Stimulated activated CD8-positive, alpha-beta memory T cell treated with anti-CD3 and anti-CD28 coated beads, Interleukin-2, amount 100 ng/mL, for 1 hour (primary cell): ENCODE measurements at places on chromosomes 1 and 21.

DNA sequence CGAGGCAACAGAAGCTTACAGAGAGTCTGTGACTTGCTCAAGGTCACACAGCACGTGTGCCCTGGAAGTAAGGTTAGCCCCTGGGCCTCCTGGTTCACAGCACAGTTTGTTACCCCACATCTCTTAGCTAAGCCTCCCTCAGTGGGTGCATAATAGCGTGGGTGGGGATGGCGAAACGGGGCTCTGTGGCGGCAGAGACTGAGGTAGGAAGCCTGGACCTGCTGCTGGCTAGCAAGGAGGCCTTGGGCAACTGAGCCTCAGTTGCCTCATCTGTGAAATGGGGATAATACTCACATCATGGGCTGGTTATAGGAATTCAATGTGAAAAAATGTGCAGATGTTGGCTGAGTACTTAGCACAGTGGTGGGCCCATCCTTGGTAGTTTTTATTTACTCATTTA, 596 bp downstream of the PADI4 start:
- DNase-seq, result no peak

- no peak for DNase-seq
Observed at GRCh38 chr1:241972703-241973369, 15.3 kb downstream of the BECN2 start.

- no peak for DNase-seq
Observed at GRCh38 chr21:25300632-25301031, 306.6 kb downstream of the MRPL39 start.

GRCh38 chr1:70075761-70076160, 129.6 kb downstream of the LRRC40 start:
- DNase-seq, result no peak

DNA sequence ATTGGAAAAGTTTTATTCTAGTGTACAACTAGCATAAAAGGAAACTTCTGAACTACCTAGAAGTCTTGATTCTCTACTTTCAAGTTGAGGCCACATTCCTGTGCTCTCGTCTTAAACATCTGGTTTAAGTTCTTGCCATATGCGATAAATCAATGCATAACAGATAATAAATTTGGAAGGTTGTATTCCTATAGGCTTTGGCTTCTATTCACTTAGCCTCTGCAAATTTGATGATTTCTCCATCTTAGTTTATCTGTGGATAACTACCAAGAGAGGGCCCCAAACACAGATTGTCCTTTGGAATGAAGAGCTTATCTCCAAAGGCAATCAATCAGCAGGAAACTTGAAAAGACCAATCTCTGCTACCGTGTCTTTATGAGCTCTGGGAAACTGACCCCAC, 11.7 kb upstream of the RNF2 start:
- no peak for DNase-seq

DNA sequence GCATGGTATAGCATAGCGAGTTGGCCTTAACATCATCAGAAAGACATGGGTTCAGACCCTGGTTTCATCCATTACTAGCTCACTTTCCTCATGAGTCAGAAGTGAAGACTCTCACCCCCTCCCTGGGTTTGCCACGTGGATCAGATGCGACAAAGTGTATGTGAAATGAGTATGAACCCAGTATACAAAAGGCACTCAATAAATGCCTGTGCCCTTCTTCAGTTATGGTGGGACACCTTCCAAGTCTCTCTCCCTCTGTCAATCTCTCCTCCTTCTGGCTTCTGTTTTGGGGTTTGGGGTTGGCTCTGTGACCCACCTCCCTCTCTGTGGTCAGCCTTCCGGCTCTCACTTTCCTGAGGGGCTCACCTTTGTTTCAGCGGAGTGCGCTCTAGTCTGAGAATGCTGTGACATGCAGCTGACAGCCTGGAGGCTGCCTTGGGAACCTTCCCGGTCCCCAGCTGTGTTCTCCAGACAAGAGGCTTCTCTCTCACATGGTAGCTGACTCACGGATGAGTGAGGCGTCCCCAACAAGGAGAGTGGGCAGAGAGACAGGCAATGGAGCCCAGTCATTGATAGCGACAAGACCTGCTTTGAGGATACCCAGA, 155.0 kb upstream of the EDN2 start:
- DNase-seq, result no peak

DNA sequence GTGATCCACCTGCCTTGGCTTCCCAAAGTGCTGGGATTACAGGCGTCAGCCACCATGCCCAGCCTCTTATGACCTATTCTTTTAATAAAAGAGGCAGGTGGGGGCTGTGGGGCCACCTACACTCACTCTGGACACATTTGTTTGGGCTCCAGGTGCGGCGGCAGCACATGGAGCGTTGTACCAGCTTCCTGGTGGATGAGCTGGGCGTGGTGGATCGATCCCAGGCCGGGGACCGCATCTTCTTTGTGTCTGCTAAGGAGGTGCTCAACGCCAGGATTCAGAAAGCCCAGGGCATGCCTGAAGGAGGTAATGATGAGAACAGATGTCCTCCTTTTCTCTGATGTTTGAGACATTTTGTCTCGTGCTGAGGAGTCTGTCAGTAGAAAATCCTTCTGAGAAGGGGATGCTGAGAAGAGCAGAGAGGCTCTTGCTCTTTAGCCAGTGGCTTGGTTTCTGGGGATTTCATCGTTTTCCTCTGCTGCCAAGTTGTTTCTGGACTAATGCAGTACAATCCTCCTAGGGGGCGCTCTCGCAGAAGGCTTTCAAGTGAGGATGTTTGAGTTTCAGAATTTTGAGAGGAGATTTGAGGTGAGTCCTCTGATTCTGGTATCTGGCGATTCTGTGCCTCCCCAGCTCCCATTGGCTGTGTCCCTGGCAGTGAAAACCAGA, 17.9 kb upstream of the MIIP start:
- DNase-seq, result no peak

DNA sequence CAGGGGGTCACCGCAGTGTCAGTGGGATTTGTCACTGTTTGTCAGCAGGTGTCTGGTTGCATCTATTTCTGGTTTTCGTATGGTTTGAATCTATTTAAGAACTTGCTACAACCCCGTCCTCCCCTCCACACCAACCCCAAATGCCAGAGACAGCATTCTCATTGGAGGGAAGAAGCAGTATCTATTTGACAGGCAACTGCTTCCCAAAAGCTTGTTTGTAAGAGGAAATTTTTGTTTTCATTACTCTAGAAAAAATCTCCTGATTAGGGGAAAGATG, 54.4 kb downstream of the NR5A2 start:
- DNase-seq, result no peak

GRCh38 chr1:180964595-180964994, 51.9 kb downstream of the KIAA1614 start:
- DNase-seq, result no peak

GRCh38 chr1:77280962-77281361, 857 bp upstream of the AK5 start:
- no peak for DNase-seq

DNA sequence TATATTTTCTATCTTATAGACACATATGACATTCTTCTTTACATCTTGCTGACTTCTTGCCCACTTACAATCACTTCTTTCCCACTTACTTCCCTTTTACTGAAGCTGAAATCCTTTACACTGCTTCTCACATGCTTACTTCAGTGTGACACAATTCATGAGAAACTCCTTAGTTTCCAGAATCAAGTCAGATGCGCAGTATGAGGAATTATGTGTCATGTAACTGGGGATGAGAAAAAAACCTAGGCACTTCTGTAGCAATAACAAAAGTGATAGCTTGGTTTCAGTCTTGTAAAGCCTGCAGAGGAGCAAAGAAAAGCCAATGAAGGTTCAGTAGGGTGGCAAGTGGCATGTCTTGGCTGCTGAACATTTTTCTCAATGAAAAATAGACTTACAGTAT, 566.2 kb upstream of the RGS18 start:
- no peak for DNase-seq

- DNase-seq, result no peak
Observed at GRCh38 chr1:20936621-20937020, 149.5 kb upstream of the HP1BP3 start.
